ENCODE measurements at places on chromosomes 6 and 20.

- DNase-seq = no peak
These were observed 16.6 kb downstream of the CPNE5 start for GRCh38 chr6:36822506-36823269.

DNA sequence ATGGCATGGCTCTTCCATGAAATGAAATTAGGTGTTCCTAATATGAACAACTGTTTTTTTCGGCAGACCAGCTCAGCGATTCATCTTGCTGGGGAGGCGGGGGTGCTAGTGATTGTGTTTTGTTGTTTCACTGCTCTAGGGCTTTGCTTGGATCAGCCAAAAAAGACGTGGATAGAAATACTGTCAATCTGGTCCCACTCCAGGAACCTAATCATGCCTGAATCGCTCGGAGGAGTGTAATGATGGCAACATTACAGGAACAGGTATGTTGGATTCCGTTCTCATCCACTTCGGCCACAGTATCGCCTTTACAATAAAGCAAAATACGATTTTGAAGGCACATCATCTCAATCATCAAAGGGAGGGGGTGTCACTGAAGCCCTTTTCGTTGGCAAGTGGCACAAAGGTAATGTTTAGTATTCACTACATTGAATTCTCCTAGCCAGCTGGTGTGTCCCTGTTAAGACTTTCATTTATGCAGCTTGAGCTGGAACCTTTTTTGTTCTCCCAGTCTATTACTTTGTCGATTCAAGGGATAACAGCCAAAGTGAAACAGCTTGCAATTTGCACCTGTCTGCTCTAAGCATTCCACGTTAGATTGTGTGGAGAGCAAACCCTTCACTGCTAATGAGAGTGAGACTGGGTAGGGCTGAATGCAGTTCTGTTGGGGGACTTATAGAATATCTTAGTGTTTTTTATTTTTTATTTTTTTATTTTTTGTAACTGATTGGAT is 477.7 kb downstream of the TFAP2A start:
- no peak for DNase-seq

DNA sequence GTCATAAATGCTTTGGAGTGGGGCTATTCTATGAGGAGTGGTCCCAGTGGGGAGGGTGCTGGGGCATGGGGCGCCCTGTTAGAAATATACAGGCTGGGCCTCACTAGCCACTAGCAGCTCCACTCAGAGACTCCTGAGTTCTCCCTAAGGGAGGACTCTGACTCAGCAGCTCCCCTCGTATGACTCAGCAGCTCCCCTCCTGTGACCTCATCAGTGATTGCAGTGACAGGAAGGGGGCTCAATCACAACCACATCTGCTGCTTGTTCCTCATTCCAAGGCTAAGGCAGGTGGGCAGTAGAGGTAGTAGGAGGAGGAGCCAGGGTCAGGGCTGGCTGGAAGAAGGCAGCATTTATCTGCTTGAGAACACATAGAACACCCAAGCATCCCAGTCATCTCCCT is 73.7 kb downstream of the PRND start:
- DNase-seq = no peak

GRCh38 chr20:2697768-2698167 is 5.2 kb downstream of the EBF4 start:
- no peak for DNase-seq

DNA sequence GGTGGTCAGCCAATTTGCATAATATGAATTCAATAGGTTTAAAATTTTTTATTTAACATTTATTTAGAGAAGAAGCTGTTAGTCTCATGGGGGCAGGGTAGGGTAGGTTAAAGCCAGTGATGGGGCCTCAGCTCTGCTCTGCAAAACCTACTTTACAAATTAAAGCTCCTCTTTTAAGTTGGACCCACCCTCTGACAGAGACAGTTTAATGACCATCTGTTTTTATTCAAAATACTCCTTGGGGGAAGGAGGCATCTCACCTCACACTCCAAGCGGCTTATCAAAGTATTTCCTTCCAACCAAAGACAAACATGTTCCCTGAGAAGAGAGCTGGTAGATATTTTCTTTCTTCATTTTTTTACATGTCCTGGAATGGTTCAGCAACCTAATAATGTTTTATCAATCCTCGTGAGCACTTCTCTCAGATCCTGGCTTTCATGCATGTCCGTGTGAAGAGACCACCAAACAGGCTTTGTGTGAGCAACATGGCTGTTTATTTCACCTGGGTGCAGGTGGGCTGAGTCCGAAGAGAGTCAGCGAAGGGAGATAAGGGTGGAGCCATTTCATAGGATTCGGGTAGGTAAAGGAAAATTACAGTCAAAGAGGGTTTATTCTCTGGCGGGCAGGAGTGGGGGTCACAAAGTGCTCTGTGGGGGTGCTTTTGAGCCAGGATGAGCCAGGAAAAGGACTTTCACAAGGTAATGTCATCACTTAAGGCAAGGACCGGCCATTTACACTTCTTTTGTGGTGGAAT is 184.7 kb downstream of the GJA1 start:
- no peak for DNase-seq

GRCh38 chr6:40336296-40336695 is 250.9 kb downstream of the LRFN2 start:
- no peak for DNase-seq

- DNase-seq = no peak
These were observed 2.5 kb downstream of the FYN start for GRCh38 chr6:111870742-111871064.

- no peak for DNase-seq
These were observed 2.0 kb downstream of the LAMP5 start for GRCh38 chr20:9516234-9516871.

DNA sequence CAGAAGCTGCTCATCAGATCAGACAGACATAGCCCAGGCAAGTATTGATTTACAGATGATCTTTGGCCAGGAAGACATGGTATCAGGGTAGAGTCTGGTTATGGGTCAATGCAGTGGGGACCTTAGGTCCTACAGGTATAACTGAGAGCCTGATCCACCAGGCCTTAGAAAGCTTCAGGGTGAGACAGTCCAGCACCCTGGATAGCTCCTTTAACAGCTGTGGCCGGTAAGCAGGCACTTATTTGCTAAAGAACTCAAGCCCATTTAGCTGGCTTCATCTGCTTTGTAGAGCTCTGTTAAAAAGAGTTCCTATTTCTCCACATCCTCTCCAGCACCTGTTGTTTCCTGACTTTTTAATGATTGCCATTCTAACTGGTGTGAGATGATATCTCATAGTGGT is 39.6 kb downstream of the ESR1 start:
- no peak for DNase-seq
